ENCODE measurements at places on chromosomes 13 and 19.
A peak's percentile ranks its signal among the peaks of the same experiment; 100 is the strongest.

DNA sequence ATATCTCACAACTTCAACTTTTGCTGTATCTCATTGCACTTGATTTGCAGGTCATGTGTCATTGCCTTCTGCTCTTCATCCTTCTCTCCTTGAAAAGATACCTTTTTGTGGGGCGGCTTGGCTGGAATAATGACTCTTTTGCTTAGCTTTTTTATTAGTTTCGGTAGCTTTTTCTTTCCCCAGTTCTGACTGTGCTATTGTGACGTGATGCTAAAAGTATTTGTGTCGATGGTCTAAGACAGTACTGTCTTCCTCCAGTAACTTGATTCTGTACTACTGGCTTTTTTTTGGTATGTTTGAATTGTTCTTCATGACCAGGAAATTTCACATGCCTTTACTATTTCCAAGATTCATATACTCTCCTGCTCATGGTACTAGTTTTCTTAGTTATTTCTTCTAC is 63.1 kb downstream of the SLITRK1 start:
- no peak for ATAC-seq

DNA sequence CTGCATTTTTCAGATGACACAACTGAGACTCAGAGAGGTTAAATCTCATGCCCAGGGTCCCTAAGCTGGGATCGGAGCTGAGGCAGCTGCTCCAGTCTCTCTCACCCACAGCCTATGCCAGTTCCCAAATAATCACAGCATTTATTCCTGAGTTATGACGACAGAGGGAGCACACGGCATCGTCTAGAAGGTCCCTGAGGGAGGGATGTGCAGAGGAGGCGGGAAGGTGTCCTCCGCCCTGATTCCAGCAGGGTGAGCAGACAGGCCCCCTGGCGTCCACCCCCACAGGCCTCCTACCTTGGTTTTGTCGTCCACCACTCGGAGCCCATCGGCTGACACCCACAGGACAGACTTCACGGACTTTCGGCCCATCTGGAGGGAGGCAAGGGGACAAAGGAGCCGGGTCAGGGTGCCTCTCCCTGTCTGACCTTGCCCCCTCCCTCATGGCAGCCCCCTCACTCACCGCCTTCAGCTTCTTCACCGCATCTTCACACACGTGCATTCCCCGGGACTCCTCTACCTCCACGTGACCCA is 8.0 kb downstream of the NUMBL start:
- ATAC-seq = no peak

GRCh38 chr19:34347561-34348165 is 17.3 kb upstream of the GPI start:
- ATAC-seq = no peak

- no peak for ATAC-seq
Observed at GRCh38 chr13:22287343-22287920, 616.6 kb downstream of the FGF9 start.

- ATAC-seq = no peak
Observed at GRCh38 chr19:5215431-5215830, 125.2 kb downstream of the PTPRS start.

DNA sequence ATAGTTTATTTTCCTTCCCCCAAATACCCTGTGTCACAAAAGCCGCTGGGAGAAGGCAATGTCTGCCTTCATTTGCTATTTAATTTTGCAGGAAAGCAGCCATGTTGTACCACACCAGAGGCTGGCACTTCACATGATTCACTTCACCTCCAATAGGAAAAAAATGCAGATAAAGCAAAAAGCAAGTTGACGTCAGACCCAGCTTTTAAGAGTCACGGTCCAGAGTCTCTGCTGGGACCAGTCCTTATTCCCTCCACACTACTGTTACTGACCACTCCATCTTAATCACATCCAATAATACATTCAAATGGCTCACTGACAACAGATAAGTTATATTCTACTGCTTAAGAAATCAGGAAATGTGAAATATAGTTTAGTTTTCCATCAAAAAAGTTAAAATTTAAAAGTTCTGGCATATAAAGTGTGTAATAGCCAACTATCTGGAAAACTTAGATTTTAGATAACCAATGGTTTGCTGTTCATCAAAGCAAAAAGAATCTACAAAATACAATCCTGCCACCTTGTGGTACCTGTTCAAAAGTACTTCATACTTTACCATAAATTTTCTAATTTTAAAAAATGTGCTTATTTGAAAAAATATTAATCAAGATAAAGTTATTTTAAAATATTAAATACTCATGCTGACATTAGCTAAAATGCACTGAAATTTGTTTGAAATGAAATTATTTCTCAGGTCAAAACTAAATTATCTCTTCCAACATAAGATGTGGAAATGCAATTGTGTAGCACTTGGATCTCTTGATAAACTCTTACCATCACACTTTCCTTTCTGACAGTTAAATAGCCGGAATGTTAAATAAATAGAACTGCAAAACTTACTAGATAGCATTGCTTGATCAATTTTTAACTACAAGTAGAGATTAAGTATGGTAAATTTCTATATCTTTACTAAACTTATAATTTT is 97.3 kb downstream of the SERP2 start:
- no peak for ATAC-seq

- no peak for ATAC-seq
Observed at GRCh38 chr19:17618936-17619335, 63.5 kb downstream of the COLGALT1 start.

DNA sequence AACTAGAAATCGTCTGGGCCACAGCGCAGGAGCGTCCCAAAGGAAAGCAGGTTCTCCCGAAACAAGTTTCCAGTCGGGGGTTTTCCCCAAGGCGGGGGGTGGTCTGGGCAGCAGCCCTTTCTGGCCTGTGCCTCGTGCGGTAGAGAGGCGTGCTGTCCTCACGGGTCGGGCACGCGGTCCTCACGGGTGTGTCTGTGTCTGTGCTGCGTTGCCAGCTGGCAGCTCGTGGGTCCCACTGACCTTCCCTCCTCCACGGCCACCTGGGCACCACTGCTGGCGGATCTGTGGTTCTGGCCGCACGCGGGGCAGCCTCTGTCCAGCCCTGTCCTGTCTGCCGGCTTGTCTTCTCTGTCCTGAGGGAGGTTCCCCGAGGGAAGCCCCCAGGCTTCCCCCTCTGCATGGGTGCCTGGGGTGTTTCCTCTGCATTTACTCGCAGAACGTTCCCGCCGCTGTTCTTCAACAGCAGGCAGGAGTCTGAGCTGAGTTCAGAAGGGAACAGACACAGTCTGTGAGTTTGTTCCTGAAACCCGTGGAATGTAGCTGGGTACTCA is 98.2 kb upstream of the MCF2L start:
- ATAC-seq = no peak

- no peak for ATAC-seq
Observed at GRCh38 chr13:24892829-24893228, 128.9 kb downstream of the RNF17 start.

DNA sequence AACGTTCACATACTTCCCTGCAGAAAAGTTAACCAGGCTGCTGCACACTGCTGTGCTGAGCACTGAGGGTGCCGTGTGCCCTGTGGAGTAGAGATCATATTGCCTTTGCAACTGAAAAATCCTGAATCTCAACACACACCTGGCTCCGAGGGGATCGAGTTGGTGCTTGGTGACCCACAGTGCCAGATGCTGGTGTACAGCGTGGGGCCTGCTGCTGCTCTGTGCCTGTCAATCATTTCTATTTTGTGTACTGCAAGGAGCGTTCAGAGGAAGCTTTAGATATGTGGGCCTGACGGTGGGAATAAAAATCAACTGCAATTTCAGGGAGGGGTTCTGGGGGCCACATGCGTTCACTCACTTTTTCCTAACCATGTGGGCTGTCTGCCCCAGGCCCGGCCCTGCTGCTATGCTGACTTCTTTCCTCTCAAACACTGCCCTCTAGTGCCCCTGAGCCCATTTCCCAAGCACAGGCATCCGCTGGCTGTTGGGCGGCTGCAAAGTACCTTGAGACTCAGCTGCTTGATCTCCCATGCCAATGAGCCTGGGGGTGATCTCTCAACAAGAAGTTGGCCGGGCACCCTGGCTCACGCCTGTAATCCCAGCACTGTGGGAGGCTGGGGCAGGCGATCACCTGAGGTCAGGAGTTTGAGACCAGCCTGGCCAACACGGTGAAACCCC is 9.7 kb upstream of the LENG8 start:
- ATAC-seq = no peak

GRCh38 chr19:17138937-17139598 is 63.5 kb downstream of the MYO9B start:
- ATAC-seq = no peak

GRCh38 chr13:40164133-40164532 is 502.3 kb downstream of the FOXO1 start:
- ATAC-seq = no peak

DNA sequence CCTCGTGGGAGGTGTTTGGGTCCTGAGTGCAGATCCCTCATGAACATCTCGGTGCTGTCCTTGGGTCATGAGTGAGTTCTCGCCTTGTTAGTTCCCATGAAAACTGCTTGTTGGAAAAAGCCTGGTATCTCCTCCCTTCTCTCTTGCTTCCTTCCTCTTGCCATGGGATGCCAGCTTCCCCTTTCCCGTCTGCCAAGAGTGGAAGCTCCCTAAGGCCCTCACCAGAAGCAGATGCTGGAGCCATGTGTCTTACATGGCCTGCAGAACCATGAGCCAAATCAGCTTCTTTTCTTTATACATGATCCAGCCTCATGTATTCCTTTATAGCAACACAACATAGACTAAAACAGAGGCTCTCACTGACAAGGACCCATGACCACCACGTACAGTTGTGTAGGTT is 8.2 kb downstream of the ADGRE2 start:
- ATAC-seq = no peak

- no peak for ATAC-seq
Observed at GRCh38 chr19:39106194-39106593, 19.4 kb upstream of the PAK4 start.

GRCh38 chr13:113963376-113963775 is 10.5 kb downstream of the C13orf46 start:
- ATAC-seq = no peak

- ATAC-seq = peak; percentile 67
Observed at GRCh38 chr13:96020155-96020575, 33.0 kb downstream of the UGGT2 start.

DNA sequence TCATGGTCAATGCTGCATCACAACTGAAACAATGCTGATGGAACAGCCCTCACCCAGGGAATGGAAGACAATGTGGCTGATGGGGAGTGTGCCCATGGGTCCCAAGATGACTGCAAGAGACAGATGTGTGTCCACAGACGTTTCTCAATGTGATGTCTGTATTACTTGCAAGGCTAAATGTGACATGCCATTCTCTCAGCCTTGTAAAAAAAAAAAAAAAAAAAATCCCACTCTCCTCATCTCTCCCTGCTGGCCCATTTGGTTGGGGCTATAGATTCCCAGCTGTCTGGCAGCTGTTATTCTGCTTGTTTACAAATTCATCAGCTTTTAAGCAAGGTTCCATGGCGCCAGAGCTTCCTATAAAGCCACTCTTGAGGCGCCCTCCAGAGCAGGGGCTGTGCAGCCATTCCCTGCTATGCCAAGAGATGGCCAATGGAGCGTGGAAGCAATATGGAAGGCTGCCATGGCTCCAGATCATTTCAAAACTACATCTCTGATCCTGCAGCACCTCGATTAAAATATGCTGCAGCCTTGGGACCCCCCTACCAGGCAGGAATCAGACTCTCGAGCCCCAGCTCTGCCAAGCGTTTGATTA is 294.8 kb downstream of the FOXO1 start:
- no peak for ATAC-seq

DNA sequence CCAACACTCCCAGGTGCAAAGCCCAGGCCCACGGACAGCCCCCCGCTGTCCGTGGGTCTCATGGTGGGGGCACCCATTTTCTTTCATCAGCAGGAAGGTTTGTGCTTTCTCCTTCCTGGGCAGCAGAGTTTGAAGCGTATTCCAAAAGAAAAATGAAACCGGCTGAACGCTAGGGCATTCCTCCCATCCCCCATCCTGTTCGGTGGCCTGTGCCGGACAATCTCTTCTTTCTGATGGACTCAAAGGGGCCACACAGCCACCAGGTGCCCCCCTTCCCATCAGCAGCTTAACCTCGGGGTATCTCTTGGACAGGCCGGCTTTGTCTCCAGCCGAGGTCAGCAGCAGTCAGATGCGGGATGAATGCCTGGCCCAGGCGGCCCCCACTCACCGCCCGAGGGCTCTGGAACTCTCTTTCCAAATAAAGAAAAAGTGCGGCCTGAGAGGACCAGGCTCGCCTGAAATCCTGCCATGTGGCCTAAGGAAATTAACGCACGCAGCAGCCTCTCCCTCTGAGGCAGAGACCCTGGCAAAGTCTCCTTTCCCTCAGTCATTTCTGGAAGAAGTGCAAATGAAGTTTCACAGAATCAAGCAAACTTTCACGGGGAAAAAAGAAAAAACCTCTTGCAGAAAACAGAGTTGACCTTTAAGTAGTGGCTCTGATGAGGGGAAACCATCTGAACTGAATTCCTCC is 67.8 kb downstream of the RASA3 start:
- ATAC-seq = no peak

DNA sequence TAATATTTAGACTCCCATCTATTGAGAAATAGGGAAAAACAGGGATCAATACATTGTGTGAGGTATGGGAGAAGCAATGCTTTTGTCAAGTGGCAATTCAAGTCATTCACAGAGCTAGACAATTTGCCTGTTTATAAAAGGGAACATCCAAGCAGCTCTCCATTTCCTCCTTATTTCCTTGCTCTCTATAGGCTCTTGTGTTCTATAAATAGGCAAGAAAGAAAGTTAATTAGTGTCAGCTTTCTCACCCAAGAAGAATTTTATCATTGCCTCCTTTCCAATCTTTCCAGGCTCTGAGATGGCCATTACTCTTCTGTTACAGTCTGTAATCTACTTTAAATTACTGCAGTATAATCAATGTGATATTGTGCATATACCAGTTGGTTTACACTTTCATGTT is 199.9 kb downstream of the LHFPL6 start:
- no peak for ATAC-seq

DNA sequence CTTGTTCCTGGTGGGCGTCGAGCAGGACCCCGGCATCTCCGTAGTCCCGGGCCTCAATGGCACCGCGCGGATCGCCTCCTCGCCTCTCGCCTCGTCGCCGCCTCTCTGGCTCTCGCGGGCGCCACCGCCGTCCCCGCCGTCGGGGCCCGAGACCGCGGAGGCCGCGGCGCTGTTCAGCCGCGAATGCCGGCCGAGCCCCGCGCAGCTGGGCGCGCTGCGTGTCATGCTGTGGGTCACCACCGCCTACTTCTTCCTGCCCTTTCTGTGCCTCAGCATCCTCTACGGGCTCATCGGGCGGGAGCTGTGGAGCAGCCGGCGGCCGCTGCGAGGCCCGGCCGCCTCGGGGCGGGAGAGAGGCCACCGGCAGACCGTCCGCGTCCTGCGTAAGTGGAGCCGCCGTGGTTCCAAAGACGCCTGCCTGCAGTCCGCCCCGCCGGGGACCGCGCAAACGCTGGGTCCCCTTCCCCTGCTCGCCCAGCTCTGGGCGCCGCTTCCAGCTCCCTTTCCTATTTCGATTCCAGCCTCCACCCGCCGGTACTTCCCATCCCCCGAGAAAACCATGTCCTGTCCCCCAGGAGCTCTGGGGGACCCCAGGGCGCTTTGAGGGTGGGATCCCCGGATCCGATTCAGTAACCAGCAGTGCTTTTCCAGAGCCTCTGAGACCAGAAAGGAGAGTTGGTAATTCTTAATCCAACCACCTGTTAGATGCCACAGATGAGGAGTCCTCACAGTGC is 885 bp downstream of the MLNR start:
- ATAC-seq = no peak

Data from stimulated activated memory B cell treated with anti-CD40 and anti-IgM and Interleukin-4, amounts not matched to agents 10 μg/mL and 1 μg/mL and 100 μg/mL, for 72 hours (primary cell).